AG09319 (cell line): ENCODE measurements at places on chromosomes 3 and 15.

DNA sequence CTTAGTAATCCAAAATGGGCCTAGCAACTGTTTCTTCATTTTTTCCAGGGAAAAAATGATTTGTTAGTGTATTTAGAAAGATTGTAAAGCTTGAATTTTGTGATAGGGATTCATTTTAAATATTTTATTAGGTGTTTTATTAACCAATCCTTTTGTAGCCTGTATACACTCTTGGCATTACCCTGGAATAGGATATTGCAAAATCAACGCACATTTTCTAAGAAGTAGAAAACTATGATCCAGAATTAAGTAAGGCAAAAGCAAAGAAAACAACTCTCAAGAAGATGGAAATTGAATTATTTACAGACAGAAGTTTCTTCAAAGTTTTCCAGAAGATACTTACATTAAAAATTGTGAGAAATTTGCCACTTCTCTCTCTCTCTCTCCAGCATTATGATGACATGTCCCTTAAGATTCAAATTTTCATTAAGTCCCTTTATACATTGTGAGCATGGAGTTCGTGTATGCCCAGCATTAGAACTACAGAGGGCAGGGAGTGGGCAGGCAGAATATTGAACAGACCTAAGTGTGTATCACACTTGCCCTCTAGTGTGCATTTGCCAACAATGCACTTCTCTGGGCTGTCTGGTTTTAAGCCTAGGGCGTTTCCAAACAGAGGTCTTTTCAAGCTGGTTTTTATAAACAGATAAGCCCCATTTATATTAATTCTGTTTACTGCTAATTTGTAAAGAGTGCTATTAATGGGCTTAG lies 28.5 kb upstream of the CMSS1 start:
- peak; percentile 18 for DNase-seq

DNA sequence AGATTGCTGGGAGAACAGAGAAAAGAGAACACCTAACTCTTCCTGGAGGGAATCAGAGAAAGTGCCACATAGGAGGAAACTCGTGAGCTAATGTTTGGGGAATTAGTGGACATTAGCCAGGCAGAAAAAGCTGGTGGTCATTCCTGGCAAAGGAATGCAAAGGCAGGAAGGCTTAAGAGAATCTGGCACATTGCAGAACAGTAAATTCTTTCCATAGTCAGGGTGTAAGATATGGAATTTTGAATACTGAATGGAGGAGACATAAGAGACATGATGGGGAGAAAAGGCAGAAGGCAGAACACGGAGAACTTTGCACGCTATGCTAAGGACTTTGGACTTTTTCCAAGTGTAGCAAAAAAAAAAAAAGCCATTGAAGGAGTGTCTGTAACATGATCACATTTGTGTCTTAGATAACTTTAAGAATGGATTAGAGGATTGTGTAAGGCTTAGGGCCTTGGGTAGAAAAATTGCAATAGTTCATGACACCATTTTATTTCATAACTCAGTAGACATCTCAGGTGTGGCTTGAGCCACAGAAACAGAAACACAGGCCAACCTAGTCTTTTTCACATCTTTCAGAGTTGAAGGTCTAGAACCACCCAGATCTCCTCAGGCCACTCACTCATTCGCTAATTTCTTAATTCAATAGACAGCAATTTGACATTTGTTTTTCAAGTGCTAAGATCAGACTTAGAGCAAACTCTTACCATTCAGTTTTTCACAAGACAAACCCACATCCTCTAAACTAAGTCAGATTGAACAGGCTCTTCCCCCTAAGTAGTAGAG lies 31.2 kb upstream of the CCDC80 start:
- peak; percentile 94 for DNase-seq

DNA sequence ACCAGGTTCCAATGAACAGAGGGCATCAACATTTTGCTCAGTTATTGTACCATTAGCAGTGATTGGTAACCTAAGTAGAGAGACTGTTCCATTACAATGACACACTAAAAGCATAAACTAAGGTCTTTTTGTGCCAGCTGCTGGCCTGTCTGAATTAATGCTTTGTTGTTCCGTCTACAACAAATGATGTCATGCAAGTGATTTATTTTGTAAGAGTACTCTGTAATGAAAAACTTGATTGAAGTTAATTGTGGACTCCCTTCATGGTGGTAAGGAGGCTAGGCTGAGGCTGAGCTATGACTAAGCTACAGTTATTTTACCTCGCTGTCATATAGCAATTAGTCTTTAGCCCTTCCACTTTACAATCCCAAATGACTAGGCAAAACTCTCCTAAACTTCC lies 23.2 kb downstream of the RCN2 start:
- DNase-seq = no peak

DNA sequence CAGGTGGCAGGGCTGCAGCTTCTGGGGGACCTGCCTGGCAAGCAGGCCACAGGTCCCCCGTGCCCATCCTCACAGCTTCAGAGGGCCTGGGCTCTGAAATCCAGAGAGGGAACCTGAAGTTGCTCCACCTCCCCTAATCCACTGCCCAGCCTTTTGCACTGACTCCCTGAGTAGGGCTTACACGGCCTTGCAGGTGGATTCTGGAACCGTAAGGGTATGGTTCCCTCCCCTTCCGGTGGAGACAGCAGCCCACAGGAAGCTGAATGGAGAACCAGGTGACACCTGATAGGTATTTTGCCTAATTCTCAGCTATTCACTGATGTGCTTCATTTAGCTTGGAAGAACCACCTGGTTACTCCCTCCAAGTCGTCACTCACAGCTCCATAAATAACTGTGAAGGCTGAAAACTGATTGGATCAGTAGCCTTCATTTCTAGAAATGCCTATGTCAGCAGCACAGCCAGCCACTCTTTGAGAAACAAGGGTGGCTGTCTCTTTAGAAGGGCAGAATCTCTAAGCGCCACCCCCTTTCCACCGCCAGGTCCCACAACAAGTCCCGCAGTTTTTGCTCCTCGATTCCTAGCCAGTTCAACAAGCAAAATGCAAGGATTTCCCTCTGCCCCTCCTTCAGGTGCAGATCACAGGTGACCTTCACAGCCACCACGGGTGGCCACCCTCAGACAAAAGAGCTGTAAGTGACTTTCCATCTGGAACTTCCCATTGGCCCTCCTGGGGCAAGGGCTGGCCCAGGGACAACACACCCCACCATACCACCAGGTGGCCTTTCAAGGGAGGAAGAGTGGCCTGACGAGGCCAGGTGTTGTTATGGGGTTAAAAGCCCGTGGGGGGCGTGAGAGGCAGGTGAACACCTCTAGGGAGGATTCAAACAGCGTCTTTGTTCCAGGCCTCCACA lies 112.9 kb downstream of the SEC22A start:
- DNase-seq = no peak

GRCh38 chr15:46091860-46092450 lies 457.1 kb downstream of the SQOR start:
- DNase-seq = no peak

DNA sequence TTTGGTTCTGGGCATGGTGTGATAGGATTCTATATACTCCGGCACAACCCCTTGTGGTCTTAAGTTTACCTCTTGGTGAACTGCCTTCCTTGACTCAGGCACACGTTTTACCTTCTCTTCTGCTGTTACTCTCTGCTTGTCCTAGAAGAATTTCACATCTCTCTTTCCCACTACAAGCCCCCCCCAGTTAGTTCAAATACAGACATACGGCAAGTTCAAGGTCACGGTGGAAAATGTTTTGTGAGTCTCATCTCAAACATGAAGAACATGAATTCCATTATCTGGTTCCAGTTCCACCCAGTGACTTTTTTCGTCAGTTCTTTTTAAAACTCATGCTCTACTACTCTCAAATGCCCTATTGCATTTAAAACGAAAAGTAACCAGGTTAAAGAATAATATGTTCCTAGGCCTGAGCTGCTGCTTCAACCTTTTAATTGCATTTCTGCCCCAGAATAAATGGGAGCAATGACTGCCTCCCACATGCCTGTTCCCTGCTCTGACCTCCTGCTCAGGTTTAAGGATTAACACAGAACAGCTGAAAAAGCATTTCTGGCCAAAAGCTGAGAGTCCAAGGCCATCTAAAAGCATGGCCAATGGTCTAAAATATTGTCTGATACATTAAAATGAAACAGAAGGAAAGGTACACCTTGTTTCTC lies 132.8 kb downstream of the OSBPL10 start:
- DNase-seq = no peak

- DNase-seq = no peak
Measured at GRCh38 chr3:183155499-183155898, 7.0 kb downstream of the LAMP3 start.

DNA sequence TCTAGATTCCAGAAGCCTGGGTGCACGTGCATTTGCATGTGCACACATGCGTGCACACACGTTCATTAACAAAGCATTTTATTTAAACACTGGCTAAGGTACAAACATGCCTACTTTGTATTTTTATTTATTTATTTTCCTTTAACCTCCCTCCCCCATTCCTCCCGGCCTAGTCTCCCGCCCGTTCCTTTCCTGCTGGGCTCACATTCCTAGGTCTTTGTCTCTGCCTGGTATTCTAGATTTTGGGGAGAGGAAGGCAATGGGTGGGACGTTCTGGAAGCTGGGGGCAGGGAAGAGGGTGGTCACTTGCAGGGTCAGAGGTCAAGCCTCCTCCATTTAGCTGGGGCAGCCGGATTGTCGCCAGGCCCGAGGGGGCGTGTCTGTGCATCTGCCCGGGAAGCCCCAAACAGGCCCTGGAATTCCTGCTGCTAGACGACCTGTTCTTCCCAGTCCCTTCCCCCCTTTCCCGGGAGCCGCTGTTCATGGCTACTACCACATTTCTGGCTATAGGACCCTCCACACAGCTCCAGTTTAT lies 51.8 kb downstream of the TRIM71 start:
- DNase-seq = no peak

DNA sequence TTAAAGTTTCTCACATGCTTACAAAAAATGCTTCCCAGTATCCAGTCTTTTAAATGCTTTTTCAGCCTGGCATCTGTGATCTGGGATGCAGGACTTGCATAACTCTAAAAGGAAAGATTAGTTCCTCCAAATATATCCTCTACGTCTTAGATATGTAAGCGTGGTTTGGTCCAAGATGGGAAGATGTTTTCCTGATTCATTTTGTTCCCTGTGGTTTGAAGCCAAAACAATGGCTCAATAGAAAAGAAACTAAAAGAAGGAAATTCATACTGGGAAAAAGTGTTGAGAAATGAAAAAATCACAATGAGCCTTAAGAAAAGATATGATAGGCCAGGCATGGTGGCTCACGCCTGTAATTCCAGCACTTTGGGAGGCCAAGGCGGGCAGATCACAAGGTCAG lies 1002.8 kb downstream of the NAALADL2 start:
- no peak for DNase-seq

DNA sequence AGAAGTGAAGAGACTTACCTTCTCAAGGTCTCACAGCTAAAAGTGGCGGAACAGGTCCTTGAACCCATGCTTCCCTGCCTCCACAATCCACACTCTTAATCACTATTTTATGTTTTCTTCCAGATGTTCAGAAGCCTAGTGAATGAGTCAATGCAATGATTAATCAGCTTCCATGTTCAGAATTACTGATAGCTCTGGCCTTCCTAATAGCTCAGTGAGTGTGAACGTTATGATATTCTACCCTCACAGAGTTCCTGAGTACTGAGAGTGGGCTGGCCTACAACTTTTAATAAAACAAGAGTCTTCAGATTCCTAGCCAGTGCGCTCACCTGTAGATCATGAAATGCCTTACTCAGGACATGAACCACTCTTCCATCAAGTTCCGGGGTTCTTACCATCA lies 443.0 kb upstream of the ADAMTS9 start:
- DNase-seq = no peak

- no peak for DNase-seq
Measured at GRCh38 chr3:186257866-186258265, 104.2 kb downstream of the DGKG start.

- no peak for DNase-seq
Measured at GRCh38 chr15:92884436-92885223, 15.5 kb upstream of the CHD2 start.

DNA sequence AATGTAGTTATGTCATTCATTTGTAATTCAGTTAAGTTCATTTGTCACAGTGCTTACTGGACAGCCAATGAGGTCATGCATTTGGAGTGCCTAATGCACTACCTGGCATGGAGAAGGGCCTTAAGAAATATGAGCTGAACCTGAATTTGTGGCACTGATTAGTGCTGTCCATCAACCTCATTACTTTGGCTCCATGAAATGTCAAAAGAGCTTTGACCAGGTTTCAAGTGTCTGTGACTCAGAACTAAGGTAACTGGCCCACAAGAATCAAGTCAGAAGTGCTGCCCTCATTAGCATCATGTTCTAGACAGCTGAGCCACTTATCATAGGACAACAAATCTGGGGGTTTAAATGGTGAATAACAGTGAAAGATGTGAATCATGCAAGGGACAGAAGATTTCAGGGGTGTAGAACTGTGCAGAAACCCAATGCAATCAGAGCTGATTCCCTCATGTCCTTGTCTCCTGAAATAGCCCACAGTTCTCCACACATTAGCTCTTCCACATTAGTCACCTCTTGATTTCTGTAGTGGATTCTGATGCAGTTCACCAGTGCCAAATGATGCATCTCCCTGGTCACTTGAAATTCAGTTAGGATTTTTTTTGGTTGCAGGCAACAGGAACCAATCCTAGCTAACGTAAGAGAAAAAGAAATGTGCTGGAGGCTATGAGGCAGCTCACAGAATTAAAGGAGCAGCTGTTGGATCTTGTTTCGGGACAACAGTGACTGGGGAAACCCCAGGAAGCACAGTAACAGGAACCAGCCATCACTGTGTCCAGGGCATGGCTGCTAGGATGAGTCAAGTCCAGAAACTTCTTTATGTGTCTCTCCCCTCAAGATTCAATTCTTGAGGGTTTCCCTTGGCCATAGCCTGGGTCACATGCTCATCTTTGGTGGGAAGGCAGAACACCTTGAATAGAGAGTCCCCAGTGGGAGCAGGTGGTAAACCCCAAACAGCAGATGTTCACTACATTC lies 38.7 kb downstream of the CHST2 start:
- DNase-seq = no peak

- DNase-seq = peak; percentile 57
Measured at GRCh38 chr3:58471025-58471887, 20.6 kb upstream of the KCTD6 start.

GRCh38 chr15:56598991-56599390 lies 134.1 kb upstream of the MNS1 start:
- DNase-seq = peak; percentile 27

- no peak for DNase-seq
Measured at GRCh38 chr15:34582461-34583371, 735 bp downstream of the GOLGA8B start.

DNA sequence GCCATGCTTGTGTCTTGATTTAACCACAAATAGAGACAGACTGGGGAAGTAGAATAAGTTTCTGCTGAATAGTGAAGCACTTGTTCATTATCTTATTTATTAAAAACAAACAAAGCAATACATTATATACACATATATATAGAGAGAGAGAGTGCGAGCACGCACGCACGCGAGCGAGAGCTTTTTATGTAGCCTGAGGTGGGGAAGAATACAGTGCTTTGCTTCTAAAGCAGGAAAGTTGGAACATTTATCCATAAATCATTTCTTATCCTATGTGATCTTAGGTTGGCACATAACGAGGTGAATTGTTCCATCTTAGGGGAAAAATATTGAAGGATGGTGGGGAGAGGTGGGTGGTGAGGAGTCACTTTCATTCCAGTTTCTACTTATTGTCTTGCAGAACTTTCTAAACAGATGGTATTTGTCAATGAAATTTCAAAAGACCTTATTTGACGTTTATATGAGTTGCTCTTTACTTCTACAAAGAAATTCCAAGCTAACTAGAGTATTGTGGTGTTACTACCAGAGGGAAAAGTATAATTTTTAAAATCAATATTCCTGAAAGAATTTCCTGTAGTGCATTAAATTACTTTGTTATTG lies 110.0 kb downstream of the ATG7 start:
- DNase-seq = no peak
